Choroid plexus epithelial cell (primary cell): ENCODE measurements at places on chromosomes 1 and 21.
A peak's percentile ranks its signal among the peaks of the same experiment; 100 is the strongest.

DNA sequence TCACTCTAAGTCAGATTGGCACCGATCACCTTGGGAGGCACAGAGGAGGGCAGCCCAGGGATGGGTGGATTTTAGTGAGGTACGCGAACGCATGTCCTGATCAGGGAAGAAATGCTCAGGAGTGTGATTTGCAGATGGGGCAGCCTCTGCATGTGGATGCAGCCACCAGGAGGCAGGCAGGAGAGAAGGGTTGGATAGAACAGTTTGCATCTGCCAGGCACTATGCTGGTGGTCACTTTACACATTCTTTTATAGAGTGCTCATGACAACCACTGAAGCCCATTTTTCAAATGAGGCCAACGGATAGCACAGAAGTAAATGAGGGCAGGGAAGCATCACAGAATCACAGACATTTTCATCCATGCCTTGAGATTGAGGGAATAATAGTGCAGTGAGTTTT lies 5.7 kb downstream of the LAMB3 start:
- peak; percentile 52 for DNase-seq

GRCh38 chr1:60402216-60402615 lies 328.6 kb upstream of the C1orf87 start:
- DNase-seq: no peak

GRCh38 chr1:61570191-61570590 lies 154.8 kb downstream of the TM2D1 start:
- no peak for DNase-seq

GRCh38 chr1:150477320-150477719 lies 9.9 kb upstream of the TARS2 start:
- no peak for DNase-seq

- no peak for DNase-seq
Measured at GRCh38 chr1:155188268-155188667, 14.6 kb downstream of the TRIM46 start.

GRCh38 chr1:197124376-197124775 lies 22.1 kb downstream of the ASPM start:
- no peak for DNase-seq
